ENCODE measurements at places on chromosomes 4 and X.

DNA sequence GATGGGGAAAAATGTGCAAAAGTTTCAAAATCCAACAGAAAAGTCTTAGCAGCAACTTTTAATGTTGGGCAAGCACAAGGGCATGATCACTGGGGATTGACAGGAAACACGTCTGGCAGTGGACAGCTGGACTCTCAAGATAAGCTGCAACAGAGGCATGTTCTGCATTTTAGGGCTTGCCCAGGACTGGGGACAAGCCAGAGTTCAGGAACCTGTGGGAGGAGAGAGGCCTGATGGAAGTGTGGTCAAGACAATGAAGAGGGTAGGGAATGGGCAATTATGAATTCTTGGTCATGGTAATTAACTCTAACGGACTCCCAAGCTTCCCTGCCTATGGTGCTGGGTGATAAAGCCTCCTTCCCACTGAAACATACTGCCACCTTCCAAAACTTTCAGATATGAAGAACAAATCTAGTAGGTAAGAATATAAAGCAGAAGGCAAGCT, 48.4 kb downstream of the ANXA3 start:
- no peak for DNase-seq

- no peak for DNase-seq
These were observed 16.3 kb downstream of the TAF9B start for GRCh38 chrX:78123190-78123589.

- no peak for DNase-seq
These were observed 140.3 kb upstream of the PGRMC2 start for GRCh38 chr4:128427832-128428366.

GRCh38 chr4:24330573-24330972, 253.8 kb downstream of the DHX15 start:
- no peak for DNase-seq

DNA sequence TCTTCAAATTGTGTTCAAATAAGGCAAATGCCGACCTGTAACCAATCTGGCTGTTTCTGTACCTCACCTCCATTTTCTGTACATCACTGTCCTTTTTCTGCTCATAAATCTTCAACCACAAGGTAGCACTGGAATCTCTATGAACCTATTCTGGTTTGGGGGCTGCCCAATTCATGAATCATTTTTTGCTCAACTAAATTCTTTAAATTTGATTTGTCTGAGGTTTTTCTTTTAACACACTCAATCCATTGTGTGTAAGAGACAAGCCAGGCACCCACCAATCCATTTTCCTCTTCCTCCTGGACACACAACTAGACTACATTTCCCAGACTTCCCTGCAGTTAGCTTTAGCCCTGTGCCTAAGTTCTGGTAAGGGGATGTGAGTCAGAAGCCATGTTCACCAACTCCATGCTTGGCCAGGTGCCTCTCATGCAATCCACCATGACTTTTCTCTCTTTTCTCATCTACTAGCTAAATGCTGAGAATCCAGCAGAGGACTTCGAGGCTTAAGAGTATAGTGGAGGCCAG, 193.2 kb upstream of the KLF3 start:
- DNase-seq = no peak

DNA sequence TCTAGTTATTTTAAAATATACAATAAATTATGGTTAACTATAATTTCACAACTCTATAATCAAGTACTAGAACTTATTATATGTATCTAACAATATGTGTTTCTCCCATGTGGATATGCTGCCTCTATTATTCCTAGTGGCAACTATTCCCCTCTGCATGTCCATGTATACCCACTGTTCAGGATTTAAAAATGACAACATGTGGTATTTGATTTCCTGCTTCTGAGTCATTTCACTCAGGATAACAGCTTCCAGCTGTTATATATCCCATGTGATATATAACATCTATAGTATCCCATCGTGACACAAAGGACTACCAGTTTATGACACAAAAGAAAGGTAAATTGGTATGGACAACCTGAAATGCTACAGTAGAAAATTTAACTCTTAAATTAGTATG, 167.4 kb upstream of the TACR3 start:
- no peak for DNase-seq

DNA sequence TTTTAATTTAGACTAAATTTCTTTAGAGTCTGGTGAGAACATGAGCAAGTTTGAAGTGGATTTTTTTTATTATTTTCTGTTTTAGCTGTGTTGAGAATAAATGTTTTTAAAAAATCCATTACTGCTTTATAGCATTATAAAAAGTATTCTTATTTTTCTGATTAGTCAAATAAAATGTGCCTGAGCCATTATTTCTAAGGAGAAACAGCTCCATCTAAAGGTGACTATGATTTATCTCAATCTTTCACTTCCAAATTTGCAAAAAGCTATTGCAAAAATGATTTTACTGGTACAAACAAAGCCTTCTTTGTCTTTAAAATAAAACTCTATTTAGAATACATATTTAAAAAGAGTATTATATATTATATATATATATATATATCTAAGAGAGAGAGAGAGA, 959.2 kb downstream of the FAM133A start:
- no peak for DNase-seq

Measured in cerebellar nuclear complex (tissue), 1 donor.